Progenitor cell of endocrine pancreas (in vitro differentiated cells): ENCODE measurements at places on chromosomes 11 and 22.

DNA sequence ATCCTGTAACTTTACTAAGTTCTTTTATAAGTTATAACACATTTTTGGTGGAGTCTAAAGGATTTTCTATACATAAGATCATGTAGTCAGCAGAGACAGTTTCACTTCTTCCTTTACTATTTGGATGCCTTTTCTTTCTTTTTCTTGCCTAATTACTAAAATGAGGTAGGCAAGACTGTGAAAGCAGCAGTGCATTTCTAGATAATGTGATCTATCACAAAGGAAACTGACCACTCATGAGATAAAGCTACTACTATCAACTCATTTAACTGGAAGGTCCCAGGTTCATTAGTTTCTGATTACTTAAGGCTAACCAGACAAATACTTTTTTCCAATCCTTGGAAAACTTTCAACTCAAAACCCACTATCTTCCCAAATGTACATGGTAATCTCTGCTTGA lies 196.2 kb upstream of the E2F8 start:
- DNase-seq: no peak

DNA sequence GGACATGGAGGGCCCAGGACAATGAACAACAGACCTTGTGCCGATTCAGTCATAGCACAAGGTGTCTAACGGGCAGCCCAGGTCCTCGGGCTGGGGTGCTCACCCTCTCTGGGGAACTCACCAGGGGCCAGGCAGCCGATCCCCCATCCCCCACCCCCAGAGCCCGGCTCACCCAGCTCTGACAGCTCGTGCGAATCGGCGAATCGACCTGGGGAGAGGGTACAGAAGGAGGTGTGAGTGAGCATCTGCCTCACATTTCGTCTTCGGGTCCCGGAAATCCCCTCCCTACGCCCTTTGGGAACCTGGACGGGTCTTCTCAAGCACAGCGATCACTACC lies 423 bp downstream of the PEX16 start:
- DNase-seq: no peak

DNA sequence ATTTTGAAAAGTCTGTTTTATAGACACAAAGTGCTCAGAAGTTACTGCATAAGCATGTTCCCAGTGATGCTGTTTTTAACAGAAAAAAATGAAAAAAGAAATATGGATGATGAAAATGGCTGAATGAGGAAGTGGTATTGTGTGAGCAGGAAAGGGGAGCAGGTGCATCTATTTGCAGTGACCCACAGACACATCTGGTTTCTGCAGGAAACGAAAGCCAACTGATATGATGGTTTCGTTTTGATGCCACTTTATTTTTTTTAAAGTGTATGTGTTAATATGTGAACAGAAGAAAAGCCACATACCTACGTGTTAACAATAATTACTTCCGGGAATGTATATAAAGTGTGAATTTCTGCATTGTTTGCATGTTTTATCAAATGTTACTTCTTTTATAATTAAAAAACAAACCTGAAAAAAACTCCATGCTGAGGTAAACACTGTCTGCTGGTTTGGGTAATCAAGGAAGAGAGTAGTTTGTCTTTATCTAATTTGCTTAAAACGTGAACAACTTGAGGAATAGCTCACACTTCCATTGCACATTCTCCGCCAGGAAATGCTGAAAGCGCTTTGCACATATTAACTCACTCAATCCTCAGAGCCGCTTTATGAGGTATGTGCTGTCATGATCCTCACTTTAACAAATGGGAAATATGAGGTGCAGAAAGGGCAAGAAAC lies 1335.9 kb downstream of the TBC1D22A start:
- no peak for DNase-seq

DNA sequence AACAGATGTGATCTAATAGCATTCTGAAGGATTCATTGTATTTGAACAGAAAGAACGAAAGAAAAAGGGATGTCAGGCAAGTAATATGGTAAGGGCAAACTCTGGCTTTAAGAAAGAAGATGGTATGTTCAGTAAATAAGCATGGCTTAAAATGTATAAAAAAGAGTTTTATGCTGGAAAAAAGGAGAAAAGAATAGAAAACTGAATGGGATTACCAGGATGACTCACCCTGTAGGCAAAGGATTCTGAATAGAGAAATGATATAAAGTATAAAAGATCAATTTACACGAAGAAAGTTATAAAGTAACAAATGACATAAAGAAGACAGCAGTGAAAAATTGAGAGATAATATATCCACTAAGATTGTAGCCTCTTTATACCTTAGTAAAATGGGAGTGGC lies 4.5 kb downstream of the CCDC82 start:
- no peak for DNase-seq

- no peak for DNase-seq
These were observed 221.1 kb downstream of the LARGE1 start for GRCh38 chr22:33699176-33699575.

- no peak for DNase-seq
These were observed 63.5 kb upstream of the WNT11 start for GRCh38 chr11:76269661-76270261.

DNA sequence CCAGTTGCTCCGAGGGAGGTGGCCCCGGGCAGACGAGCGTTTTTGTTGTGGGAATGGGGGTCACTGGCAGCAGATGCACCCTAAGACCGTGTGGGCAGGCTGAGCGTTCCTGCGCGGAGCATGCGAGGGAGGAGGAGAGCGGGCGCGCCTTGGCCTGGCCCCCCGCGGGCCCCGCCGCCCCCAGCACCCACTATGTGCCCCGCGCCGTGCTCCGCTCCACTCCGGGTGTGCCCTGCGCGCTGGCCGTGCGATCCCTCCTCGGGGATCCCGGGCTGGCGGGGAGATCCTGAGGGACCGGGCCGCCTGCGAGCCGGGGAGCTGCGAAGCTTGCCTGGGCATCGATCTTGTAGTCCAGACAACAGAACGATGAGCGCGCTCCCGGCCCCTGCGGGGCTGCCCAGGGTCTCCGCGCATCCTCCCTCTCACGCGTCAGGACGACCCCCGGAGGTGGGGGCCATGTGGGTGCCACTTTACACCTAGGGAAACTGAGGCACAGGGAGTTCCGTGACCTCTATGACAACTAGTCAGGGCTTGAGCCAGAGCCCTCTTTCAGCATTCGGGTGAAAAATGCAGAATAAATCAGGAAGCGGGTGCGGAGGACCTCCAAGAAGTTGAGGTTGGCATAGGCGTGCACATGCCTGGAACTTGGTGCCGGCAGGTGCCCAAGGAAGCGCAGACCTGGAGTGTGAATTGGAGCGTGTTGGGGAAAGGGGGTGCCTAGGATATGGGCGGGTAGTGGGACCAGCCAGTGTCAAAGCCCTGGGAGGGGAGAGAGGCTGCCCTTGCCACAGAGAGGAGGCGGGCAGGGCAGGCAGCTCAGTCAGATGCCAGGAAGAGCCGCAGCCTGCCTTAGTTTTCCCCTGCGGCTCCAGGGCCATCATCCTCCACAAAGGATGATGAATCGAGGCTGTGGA lies 1.3 kb upstream of the KMT5B start:
- DNase-seq: peak; percentile 48

DNA sequence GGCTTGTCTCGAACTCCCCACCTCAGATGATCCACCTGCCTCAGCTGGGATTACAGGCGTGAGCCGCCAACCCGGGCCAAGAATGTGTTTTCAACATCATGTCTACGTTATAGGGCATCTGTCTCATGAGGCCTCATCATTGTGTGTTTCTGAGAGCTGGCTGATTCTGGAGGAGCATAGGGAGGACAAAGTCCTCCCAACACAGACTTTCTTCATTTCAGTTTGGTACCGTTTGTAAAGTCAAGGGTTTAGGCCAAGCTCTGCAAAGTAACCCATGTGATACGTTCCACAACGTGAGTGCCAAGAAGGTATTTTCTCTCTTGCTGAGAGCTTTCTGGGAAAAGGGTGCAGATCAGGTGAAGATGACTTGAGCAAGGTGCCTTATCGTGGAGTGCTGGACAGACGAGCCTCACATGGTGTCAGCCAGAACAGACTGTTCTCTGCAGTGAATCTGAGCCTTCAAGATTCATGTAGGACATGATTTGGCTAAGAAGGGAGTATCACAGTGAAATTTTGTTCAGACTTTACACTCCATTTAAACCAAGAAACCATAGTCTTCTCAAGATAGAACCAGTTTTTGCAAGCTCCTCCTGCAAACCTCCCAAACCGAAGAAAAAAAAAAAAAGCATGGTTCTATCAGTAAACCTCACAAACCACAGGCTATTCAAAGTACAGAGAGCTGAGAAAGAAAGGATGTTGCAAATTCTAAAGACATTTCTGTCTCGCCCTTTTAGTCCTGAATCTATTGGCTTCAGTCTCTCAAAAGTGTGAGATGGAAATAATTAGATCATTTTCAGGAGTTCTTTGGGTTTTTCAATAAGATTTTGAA lies 71.7 kb downstream of the DBX1 start:
- no peak for DNase-seq

DNA sequence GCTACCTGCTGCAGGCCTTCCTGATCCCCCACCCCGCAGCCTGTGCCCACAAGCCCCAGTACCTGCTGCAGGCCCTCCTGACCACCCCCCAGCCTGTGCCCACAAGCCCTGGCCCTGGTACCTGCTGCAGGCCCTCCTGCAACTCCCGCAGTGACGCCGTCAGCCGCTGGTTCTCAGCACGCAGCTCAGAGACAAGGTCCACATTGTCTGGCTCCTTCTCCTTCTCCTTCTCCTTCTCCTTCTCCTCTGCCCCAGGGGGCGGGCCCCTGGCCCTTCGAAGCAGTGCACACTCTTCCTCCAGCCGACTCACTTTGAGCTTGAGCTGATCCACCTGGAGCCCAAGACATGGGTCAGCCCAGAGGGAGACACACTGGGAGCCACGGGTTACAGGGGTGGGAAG lies 9.1 kb downstream of the CARD10 start:
- DNase-seq: no peak

- DNase-seq: no peak
These were observed 17.6 kb downstream of the FADS3 start for GRCh38 chr11:61873588-61874376.

DNA sequence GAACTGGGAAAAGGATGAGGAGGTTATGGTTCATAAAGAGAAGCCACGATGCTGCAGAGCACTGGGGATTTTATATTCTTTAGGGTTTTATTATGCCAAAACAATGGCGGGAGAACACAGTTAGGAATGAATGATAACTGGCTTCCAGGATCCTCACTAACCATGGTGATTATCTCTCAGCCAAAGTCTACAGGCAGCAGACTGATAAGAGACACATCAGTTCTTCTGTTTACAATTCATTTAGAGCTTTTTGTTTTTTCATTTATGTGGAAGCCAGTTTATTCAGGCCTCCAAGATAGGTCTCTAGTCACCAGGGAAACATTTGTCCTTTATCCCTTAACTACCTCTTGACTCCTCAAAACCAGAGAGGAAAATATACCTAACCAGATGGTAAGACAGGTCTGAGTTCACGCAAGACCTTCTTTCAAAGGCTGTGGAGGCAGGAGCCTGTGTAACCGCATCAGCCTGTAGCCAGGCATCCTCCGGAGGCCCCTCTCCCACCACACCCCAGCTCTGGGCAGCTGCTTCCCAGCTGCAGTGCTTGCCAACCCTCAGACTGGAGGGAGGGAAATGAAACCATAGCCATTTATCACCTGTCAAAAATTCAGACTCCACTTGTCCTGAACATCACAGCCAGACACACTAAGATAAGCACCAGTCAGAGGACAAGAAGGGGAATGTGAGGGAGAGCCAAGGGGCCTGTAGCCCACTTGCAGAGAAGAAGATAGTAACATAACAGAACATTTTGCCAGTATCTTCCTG lies 57.2 kb upstream of the FAM181B start:
- no peak for DNase-seq

DNA sequence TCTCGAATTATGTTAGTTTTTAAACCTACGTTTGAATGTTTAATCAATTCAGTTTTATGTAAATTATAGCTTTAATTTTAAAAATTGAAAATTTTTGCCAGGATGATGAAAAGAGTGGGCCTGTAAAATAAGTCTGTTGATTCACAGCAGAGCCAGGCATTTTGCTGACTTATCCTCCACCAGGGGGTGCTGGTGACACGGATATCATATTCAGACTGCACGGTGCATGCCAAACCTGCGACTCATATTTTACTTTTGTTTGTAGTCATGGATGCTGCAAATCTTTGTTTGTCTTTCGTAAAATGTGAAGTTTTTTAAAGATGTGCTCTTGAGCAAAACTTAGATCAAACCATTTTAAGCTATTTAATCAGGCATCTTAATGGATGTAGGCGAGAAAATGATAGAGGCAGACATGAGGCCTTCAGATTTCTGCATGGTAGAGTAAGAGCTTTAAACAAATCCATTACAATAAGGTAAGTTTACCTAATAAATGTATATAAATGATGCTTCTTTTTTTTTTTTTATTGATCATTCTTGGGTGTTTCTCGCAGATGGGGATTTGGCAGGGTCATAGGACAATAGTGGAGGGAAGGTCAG lies 3.6 kb upstream of the OR8B3 start:
- peak; percentile 21 for DNase-seq

GRCh38 chr11:57421805-57422204 lies 5.1 kb downstream of the SLC43A3 start:
- DNase-seq: no peak
